ENCODE measurements at places on chromosomes 1 and 21.

GRCh38 chr1:8348777-8349472 is 31.0 kb downstream of the SLC45A1 start:
- peak; percentile 63 for DNase-seq

- DNase-seq: no peak
Measured at GRCh38 chr1:41153750-41154274, 88.3 kb downstream of the SCMH1 start.

DNA sequence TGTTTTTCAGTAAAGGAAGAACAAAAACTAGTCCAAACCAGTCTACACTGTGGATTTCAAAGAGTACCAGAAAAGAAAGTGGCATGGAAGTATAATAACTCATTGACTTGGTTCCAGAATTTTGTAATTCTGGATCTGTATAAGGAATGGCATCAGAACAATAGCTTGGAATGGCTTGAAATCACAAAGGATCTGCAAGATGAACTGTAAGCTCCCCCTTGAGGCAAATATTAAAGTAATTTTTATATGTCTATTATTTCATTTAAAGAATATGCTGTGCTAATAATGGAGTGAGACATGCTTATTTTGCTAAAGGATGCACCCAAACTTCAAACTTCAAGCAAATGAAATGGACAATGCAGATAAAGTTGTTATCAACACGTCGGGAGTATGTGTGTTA is 21.3 kb downstream of the CHODL start:
- DNase-seq: no peak

GRCh38 chr1:64421377-64421776 is 48.6 kb upstream of the CACHD1 start:
- no peak for DNase-seq

- peak; percentile 8 for DNase-seq
Measured at GRCh38 chr21:25708467-25709065, 26.1 kb downstream of the ATP5PF start.

DNA sequence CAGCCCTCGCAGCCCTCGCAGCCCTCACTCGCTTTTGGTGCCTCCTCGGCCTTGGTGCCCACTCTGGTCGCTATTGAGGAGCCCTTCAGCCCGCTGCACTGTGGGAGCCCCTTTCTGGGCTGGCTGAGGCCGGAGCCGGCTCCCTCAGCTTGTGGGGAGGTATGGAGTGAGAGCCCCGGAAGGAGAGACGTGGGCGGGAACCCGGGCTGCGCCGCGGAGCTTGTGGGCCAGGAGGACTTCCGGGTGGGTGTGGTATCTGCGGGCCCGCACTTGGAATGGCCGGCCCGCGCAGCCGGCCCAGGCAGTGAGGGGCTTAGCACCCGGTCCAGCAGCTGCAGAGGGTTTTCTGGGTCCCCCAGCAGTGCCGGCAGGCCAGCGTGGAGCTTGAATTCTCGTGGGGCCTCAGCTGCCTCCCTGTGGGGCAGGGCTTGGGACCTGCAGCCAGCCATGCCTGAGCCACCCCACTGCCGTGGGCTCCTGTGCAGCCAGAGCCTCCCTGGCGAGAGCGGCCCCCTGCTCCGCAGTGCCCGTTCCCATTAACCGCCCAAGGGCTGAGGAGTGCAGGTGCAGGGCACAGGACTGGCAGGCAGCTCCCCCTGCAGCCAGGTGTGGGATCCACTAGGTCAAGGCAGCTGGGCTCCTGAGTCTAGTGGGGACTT is 9.9 kb upstream of the CFHR2 start:
- no peak for DNase-seq

- no peak for DNase-seq
Measured at GRCh38 chr1:204149635-204150565, 1.9 kb downstream of the ETNK2 start.

- DNase-seq: peak; percentile 39
Measured at GRCh38 chr1:93446837-93447451, 974 bp upstream of the FNBP1L start.
